Effector memory CD8-positive, alpha-beta T cell (primary cell): ENCODE measurements at places on chromosomes 3 and 15.

DNA sequence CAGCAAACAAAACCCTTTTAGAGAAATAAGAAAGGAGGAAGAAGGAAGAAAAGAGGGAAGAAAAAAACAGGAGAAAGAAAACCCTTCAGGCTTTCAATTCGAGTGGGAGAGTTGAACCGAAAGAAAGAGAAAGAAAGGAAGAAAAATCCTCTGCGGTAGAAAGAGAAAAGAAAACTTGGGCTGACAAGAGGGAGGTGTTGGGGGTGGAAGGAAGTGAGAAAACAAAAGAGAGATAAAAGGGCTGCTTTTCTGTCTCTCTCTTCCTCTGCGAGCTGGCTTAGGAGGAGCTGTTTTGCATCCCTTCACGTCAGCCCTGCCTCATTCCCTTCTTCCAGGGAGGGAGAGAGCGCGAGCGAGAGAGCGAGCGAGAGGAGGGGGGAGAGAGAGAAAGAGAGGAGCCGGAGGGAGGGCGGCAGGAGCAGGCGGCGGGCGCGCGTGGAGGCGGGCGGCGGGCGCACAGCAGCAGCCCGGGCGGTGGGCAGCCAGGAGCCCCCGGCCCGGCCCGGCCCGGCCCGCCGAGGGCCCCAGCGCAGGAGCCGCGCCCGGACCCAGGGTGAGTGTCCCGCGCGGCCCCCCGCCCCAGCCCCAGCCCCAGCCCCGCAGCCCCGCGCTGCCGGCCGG, at the start of gene ZNF710:
Gene ZNF710 (plus strand): TSS at position 263 of the 621 bp plus-strand sequence. CDS start 65,814 bp downstream, outside the sequence.
- no peak for DNase-seq
- H3K27me3 ChIP-seq, result no peaks in the 10 kb centered on the region
- peak within 1 kb of the TSS; percentile 97 for H3K27ac ChIP-seq
- H3K4me3 ChIP-seq, result peak within 1 kb of the TSS; percentile 87

- no peaks in the 10 kb centered on the region for H3K4me1 ChIP-seq
- H3K27me3 ChIP-seq, result peaks cover 20% of the 10 kb centered on the region
- H3K36me3 ChIP-seq, result no peaks in the 10 kb centered on the region
- H3K4me3 ChIP-seq, result peak overlapping the region; percentile 48
These were observed 417.4 kb upstream of the NAALADL2 start for GRCh38 chr3:174441588-174442301.

DNA sequence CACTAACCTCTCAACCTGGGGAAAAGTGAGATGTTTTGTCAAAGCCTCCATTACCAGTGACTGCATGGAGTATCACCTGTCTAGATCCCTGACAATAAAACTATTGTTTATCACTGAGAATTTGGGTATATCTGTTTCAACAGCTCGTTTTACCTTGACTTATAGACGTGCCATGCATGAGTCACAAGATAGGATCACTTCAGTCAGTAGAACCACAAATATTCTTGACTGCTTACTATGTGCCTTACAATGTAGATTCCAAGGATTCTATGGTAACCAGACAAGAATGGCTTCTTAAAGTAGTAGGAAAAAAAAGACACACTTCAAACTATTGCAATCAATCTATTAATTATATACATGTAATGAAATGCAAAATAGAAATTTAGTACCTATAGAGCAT, 55.7 kb upstream of the GRM7 start:
- no peaks in the 10 kb centered on the region for H3K36me3 ChIP-seq
- no peak overlapping the region for H3K4me3 ChIP-seq
- H3K4me1 ChIP-seq, result no peaks in the 10 kb centered on the region
- H3K27me3 ChIP-seq, result no peaks in the 10 kb centered on the region

- H3K4me3 ChIP-seq, result no peak overlapping the region
- no peaks in the 10 kb centered on the region for H3K27me3 ChIP-seq
- no peak for DNase-seq
- peaks cover 24% of the 10 kb centered on the region for H3K36me3 ChIP-seq
- H3K27ac ChIP-seq, result peak overlapping the region; percentile 44
These were observed 40.7 kb downstream of the RFT1 start for GRCh38 chr3:53089511-53089910.

DNA sequence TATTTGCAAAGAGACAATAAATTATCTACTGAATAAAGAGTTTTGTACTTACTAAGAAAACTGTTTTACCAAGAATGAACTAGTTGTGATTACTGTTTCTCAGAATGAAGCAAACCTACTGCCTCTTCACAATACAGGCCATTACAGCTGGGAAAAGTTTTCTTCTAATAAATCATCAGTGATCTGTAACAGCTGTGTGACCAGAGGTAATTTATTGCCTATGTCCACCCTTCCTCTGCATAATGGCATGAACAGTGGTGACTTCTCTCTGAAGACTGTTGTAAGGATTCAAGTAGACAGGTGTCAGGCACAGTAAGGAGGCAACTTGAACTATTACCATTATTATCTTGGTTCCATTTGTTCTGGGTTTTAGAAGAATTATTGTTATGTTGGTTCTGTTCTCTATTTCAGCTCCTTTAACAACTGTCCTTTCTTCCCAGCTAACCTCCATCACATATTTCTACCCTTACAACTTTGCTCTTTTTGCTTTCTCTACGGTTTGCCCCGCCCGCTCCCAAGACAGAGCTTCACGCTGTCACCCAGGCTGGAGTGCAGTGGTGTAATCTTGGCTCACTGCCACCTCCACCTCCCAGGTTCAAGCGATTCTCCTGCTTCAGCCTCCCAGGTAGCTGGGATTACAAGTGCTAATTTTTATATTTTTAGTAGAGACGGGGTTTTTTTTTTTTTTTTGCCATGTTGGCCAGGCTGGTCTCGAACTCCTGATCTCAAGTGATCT, 51.5 kb downstream of the PRKAR2A start:
- no peak overlapping the region for H3K4me3 ChIP-seq
- H3K4me1 ChIP-seq, result peaks cover 5% of the 10 kb centered on the region
- no peak for DNase-seq

DNA sequence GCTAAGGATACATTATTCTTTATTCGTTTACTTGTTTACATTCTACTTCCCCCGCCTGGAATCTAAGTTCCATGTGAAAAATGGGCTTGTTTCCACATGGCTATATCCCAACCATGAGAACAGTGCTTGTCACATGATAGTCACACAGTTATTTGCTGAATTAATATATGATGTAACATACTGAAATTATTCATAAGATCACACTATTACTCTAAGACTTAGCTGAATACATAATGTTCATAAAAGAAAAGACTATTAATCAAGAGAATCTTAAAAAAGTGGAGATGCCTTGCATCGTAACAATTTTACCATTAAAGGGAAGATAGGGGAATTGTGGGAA, 6.5 kb downstream of the PBRM1 start:
- H3K27ac ChIP-seq, result peak overlapping the region; percentile 78
- DNase-seq, result no peak
- H3K4me1 ChIP-seq, result peaks cover 14% of the 10 kb centered on the region
- H3K36me3 ChIP-seq, result peaks cover 60% of the 10 kb centered on the region
- no peak overlapping the region for H3K4me3 ChIP-seq
